ENCODE measurements at places on chromosomes 12 and 14.

GRCh38 chr14:21476523-21476924 lies 235 bp downstream of the RAB2B start:
- peak; percentile 92 for DNase-seq

DNA sequence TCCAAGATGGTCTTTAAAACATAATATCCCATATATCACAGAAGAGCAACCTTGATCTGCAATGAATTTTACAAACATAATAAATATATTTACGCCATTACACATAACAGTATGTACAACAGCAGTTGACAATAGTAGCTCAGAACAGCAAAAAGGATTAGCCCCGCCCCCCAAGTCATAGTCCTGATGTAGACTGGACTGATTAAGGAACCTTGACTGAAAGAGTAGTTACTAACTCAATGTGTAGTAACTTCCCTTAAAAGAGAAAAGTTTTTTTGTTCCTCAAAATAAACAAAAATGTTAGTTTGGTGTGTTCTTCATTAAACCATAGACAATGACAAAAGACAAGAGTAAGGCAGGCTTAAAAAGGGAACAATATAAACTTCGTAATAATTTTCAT lies 44.5 kb downstream of the GTF2A1 start:
- no peak for DNase-seq

- DNase-seq = no peak
Observed at GRCh38 chr12:20716985-20717384, 21.9 kb downstream of the SLCO1C1 start.

DNA sequence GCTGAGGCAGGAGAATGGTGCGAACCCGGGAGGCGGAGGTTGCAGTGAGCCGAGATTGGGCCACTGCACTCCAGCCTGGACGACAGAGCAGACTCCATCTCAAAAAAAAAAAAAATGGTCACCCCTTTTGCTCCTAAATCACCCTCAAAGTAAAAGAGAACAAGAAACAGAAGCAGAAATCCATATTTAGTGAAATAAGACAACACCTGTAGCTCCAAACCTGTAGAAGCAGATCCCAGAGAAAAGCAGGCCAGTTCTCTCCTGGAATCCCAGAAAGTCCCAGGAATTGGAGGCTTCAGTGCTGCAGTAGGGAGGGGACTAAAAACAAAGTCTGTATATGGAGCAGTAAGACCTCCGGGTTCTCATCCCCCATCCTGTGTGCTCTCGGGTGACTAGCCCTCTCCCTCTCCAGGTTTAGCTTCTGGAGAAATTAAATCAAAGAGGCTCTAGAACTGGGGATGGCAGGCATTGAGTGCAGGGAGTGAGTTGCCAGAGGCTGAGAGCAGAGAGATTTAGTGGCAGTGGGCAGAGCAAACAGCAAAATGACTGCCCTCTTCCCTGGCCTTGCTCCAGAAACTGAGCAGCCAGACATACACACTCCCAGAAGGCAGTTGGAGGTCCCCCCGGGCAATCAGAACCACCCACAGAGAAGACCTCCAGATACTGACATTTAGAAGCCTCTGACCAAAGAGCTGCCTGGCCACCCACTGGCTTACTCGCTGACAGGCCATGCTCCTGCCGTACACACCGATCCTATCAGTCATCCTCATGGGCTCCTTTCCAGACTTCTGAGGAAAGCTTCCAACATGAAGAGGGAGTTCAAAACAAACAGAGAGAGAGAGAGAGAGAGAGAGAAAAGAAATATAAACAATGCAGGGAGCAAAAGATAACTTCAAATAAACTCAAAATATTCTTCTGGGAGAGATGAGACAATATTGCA lies 6.3 kb upstream of the MLXIP start:
- no peak for DNase-seq

GRCh38 chr12:3532931-3533702 lies 42.1 kb downstream of the PRMT8 start:
- no peak for DNase-seq

DNA sequence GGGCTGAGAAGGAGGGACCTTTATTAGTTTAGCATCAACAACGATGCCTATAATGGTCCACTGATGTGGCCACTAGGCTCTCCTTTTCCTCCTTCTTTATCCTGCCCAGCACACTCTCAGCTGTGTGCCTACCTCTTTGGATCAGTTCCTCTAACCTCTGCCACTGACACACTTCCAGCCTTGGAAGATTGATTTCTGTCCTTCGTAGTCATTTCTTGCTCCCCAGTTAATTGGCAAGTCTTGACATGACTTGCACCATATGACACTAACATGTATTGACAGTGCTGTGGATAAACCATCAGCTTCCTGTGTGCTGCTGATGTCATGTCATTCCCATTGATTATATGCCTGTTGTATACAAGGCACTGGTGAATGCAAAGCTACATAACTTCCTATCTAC lies 90.2 kb upstream of the PLEKHG7 start:
- no peak for DNase-seq

DNA sequence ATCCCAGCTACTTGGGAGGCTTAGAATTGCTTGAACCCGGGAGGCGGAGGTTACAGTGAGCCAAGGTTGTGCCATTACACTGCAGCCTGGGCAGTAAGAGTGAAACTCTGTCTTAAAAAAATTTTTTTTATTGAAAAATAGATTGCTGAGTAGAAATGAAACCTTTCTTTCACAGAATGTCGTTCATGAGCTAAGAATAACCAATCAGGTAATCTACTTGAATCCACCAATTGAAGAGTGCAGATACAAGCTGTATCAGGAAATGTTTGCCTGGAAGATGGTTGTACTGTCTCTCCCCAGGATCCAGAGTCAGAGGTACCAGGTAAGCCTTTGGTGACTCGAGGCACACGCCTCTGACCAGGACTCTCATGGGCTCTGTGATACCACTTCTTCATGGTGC lies 27.0 kb downstream of the DYNC1H1 start:
- DNase-seq = no peak

GRCh38 chr12:8077207-8077606 lies 4.9 kb upstream of the NECAP1 start:
- no peak for DNase-seq

DNA sequence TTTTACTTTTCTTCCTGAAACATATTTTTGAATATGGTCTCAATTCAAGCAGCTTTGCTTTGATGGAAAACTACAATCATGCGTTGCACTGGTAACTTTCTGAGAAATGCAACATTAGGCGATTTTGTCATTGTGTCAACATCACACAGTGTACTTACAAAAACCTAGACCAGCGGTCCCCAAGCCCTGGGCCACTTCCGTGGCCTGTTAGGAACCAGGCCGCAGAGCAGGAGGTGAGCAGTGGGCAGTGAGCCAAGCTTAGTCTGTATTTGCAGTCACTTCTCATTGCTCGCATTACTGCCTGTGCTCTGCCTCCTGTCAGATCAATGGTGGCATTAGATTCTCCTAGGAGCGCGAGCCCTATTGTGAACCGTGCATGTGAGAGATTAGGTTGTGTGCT lies 163.7 kb upstream of the NOVA1 start:
- DNase-seq = no peak

DNA sequence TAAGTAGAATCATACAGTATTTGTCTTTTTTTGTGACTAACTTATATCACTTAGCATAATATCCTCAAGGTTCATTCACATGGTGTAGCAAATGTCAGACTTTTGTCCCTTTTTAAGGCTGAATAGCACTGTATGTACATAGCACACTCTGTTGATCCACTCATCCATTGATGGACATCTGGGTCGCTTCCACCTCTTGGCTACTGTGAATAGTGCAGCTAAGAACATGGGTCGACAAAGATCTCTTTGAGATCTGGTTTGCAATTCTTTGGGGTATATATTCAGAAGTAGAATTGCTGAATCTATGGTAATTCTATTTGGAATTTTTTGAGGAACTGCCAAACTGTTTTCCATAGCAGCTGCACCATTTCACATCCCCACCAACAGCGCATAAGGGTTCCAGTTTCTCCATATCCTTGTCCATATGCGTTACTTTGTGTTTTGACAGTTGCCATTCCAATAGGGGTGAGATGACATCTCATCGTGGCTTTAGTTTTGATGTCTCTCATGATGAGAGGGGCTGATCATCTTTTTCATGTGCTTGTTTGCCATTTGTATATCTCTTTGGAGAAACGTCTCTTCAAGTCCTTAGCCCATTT lies 73.9 kb downstream of the GLRX5 start:
- no peak for DNase-seq

- DNase-seq = no peak
Observed at GRCh38 chr14:89736881-89737280, 217.6 kb downstream of the EFCAB11 start.

- DNase-seq = no peak
Observed at GRCh38 chr14:71675900-71676287, 256.3 kb upstream of the RGS6 start.

DNA sequence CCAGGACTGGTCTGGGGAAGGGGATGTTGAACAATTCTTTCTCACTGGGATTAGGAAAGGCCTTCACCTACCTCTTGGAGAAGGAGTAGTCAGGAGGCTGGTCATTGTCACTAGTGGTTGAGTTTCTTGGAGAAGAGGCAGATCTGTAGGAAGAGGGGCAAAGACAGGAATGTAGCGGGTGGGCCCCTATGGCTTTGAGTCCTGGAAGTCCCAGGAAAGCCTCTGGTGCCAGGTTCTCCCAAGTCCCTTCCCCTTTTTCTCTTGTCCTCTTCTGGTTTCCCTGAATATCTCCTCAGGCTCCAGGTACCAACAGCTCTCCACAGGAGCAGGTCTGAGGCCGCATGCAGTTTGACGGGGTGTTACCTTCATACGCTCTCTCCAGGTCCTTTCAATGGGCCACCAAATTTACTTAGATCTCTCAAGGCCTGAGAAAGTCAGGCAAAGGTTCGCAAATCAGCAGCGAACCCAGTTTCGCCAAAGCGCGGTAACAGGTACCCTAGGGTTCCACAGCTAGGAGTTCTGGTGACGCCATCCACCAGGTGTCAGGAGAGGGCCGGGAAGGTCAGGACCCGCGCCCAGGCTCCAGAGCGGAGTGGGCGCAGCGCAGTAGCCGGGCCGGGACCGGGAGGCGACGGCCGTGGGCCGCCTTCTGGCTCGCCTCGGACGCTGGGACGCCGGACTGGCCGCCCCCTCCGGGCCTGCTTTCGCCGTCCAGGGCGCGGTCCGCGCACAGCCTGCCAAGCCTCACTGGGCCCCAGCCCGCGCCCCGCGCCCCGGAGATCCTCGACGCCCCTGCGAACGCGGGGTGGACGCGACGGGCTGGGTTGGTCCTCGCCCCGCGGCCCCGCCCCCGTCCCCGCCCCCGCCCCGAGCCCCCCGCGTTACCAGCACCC lies 795 bp downstream of the SMAGP start:
- peak; percentile 48 for DNase-seq

DNA sequence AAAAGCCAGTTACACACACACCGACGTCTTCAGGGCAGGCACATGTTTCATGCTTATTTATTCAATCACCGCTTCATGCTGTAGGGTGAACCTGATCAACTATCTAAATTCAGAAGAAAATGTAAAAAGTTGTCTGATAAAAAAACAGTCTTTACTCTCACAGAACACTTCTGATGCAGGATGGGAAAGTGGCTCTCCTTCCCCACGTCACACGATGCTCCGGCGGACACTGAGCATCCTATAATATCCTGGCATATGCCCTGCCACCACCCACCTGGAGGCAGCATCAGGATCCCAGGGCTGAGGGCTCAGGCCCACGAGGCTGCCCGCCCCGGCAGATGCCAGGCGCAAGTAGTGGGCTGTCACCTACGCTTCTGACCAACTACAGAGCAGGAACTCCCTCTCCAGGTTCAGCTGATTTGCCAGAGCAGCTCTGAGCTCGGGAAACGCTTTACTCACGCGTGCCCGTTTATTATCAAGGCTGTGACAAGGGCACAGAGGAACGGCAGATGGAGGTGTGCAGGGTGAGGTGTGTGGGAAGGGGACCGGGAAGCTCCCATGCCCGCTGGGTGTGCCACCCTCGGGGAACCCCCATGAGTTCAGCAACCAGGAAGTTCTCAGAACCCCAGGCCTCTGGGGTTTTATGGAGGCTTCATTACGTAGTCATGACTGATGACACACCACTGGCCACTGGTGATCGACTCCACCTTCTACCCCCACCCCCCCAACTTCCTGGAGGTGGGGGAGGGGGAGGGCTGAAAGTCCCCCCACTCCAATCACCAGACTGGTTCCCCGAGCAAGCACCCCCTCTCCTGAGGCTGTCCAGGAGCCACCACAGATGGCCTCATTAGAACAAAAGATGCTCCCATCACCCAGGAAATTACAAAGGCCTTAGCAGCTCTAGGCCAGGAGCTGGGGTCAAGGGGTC lies 32.1 kb downstream of the SLC15A4 start:
- DNase-seq = no peak

DNA sequence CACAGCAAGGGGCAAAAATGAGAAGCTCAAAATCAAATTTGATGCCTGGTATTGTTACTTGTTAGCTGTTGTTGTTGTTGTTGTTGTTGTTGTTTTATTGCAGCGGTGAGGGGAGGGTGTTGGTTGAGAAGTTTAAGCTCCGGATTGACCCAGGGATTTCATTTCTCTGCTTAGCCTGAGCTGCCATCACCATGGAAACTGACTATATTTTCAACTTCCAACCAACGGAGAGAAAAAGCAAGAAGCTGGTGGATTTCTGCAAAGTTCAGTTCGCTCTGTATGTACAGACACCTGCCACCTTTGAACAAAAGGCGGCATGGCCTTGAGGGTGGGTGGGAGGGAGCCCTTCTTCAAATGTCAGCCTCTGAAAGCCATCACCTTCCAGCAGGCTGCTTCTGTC lies 194.5 kb upstream of the NOS1 start:
- DNase-seq = no peak

DNA sequence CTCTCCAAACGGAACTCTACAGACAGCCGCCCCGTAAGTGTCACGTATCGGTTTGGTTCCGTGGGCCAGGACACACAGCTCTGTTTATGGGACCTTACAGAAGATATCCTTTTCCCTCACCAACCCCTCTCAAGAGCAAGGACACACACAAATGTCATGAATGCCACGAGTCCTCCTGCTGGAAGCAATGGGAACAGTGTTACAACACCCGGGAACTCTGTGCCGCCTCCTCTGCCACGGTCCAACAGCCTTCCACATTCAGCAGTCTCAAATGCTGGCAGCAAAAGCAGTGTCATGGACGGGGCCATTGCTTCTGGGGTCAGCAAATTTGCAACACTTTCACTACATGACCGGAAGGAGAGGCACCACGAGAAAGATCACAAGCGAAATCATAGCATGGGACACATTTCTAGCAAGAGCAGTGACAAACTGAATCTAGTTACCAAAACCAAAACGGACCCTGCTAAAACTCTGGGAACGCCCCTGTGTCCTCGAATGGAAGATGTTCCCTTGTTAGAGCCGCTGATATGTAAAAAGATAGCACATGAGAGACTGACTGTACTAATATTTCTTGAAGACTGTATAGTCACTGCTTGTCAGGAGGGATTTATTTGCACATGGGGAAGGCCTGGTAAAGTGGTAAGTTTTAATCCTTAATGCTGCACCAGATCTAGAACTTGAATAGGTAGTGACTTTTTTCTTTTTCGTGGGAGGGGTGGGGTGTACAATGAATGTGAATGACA lies 69.7 kb downstream of the WDR20 start:
- DNase-seq = no peak

DNA sequence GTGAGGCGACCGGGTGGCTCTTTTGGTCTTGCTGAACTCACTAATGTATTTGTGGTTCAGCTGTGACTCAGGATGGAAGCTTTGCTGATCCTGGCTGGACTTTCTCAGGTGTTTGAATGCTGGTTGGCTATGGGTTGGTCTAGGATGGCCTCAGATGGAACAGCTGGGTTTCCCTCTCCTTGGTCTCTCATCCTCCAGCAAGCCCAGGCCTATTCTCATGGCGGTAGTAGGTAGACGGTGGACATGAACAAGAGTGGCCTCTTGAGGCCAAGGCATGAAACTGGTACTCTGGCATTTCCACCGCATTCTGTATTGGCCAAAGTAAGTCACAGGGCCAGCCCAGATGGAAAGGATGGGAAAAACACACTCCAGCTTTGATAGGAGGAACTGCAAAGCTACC lies 11.8 kb upstream of the POLR3B start:
- no peak for DNase-seq

GRCh38 chr12:28177461-28177860 lies 12.8 kb upstream of the CCDC91 start:
- no peak for DNase-seq
